Body of pancreas (tissue), 4 donors: ENCODE measurements at places on chromosomes 13 and 19. TPM values are rescaled to one million over a fixed set of nuclear protein-coding genes. Genes with fewer than 3 reads are reported as not detected.

The CGB3 gene
- not detected for total RNA-seq

The ZNF837 gene
- 7.3 TPM for total RNA-seq

The UBE2L5 gene
- total RNA-seq = not detected

The GNG8 gene
- not detected for total RNA-seq

The CATSPERD gene
- not detected for total RNA-seq

The SLC5A5 gene
- total RNA-seq = not detected

The KLK5 gene
- not detected for total RNA-seq

The LAIR1 gene
- total RNA-seq = 2.9 TPM

The CNN1 gene
- total RNA-seq = 15.2 TPM

The EPS8L1 gene
- total RNA-seq = 22.1 TPM

The GRIN2D gene
- total RNA-seq = 0.26 TPM

The ZNF549 gene
- 2.3 TPM for total RNA-seq

The IRGC gene
- total RNA-seq = not detected

The KRTDAP gene
- total RNA-seq = not detected

The FXYD7 gene
- 0.52 TPM for total RNA-seq

The LHB gene
- 45.8 TPM for total RNA-seq

The HRC gene
- total RNA-seq = 4.3 TPM

The BRD4 gene
- 33.6 TPM for total RNA-seq

The CDC42EP5 gene
- 92.9 TPM for total RNA-seq

The CYP4F2 gene
- not detected for total RNA-seq

The ABHD8 gene
- 12.2 TPM for total RNA-seq

The ZNF180 gene
- 2.6 TPM for total RNA-seq

The CAB39L gene
- total RNA-seq = 6.9 TPM

The CNMD gene
- 0.78 TPM for total RNA-seq

The KIR3DL1 gene
- total RNA-seq = not detected

The SIGLEC8 gene
- total RNA-seq = not detected

The ZSCAN5C gene
- total RNA-seq = not detected

The NLRP4 gene
- not detected for total RNA-seq
